T-helper 2 cell treated with Interferon-gamma antibody and Interleukin-4, amounts not matched to agents 100 ng/mL and 5 ng/mL, for 36 hours (primary cell): ENCODE measurements at places on chromosomes 4 and X. TPM values are rescaled to one million over a fixed set of nuclear protein-coding genes. Genes with fewer than 3 reads are reported as not detected.

The SSR4 gene
- 287 and 297 TPM in 2 replicates for total RNA-seq

The AWAT2 gene
- total RNA-seq: not detected in 2 replicates

The AKAP4 gene
- total RNA-seq: not detected in 2 replicates

The SERPINA7 gene
- total RNA-seq: not detected in 2 replicates

The CUL4B gene
- total RNA-seq: 30.8 and 33.8 TPM in 2 replicates

The IL9R gene
- total RNA-seq: 219 and 225 TPM in 2 replicates

The SPACA5 gene
- not detected in 2 replicates for total RNA-seq

The THAP6 gene
- 13.7 and 19.2 TPM in 2 replicates for total RNA-seq

The RIBC1 gene
- 0.61 and 0.68 TPM in 2 replicates for total RNA-seq

The PCSK1N gene
- 0.20 TPM in 1 of 2 replicates, not detected in the other for total RNA-seq

The DDIT4L gene
- 0.86 and 0.95 TPM in 2 replicates for total RNA-seq

The MRFAP1L1 gene
- 70.2 TPM in 2 replicates for total RNA-seq

The WAS gene
- 155 and 160 TPM in 2 replicates for total RNA-seq

The UGT2A1 gene
- not detected in 2 replicates for total RNA-seq

The SLC35A2 gene
- total RNA-seq: 17.9 and 18.3 TPM in 2 replicates

The ZNF595 gene
- 5.0 and 6.1 TPM in 2 replicates for total RNA-seq

The HMGN5 gene
- total RNA-seq: 1.6 and 2.3 TPM in 2 replicates

The REST gene
- 43.9 and 47.3 TPM in 2 replicates for total RNA-seq

The TLR10 gene
- total RNA-seq: 0.05 TPM in 1 of 2 replicates, not detected in the other

The PNMA3 gene
- total RNA-seq: 2.5 and 2.6 TPM in 2 replicates

The FAT1 gene
- total RNA-seq: 0.36 and 0.39 TPM in 2 replicates

The RTL3 gene
- total RNA-seq: 0.07 TPM in 1 of 2 replicates, not detected in the other

The EVC2 gene
- 0.34 and 0.41 TPM in 2 replicates for total RNA-seq
